ENCODE measurements at places on chromosomes 12 and 14.

DNA sequence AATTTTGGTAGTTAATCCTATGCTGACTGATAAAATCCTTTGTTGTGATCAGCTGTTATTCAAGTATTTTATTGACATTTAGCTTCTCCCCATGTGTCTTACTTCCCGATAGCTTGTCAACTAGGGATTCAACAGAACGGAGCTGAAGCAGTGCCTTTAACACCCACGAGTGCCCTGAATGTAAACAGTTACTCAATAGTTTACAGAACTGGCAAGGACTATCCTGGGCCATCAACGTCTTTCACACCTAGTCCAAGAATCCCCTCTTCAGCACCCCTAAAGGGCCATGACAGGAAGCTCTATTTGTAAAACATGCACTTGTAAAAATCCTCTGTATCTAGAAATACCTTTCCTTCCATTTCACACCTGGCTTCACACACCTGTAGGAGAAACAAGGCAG, 45.3 kb downstream of the SETD3 start:
- DNase-seq = no peak

DNA sequence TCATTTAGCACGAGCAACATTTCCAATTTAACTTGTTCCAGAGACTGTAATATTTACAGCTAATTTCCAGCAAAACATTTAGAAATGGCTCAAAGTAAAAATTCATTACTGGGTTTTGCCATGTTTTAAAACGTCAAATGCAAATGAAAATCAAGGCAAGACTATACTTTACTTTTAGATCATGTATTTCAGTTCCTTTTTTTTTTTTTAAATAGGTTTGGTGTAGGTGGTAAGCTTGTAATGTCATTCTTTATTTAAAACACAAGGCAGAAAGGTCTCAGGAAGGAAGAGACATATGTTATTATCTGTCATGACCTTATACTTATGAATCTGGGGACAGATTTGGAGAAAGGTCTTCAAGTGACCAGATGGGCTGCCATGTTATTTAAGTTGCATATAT, 54.1 kb downstream of the GRIP1 start:
- DNase-seq = no peak

DNA sequence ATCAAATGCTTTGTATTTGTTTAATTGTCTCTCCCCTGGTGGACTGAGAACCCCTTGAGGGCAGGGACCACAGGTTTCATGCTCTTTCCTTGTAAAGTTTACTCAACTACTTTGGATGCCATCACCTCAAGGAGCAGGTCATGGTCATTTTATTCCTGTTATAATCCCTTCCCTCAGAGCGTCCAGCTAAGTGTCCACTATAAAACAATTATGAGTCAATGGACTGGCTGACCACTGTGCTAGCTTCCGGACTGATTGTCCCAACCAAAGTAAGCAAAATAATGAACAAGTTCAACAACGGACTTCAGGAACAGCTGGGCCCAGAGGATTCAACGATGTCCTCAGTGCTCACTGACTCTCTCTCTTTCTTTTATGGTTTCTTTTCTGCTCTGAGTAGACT, 18.2 kb downstream of the AK7 start:
- no peak for DNase-seq

DNA sequence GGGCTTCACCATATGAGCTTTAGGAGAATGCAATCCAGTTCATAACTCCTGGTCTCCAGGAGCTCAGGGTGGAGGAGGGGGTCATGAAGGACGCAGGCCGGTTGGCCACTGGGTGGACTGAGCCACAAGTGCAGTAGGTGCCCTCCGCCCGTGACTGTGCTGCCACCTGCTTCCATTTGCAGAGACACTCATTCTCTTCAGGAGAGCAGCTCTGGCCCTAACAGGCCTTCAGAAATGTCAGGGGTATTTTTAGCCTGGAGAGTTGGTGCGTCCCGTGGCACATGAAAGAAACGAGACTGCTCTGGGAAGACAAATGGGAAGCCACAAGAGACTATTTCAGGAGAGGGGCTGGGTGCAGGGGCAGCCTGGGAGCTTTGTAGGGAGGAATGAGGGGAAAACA, 74.6 kb upstream of the MYL2 start:
- DNase-seq = no peak

DNA sequence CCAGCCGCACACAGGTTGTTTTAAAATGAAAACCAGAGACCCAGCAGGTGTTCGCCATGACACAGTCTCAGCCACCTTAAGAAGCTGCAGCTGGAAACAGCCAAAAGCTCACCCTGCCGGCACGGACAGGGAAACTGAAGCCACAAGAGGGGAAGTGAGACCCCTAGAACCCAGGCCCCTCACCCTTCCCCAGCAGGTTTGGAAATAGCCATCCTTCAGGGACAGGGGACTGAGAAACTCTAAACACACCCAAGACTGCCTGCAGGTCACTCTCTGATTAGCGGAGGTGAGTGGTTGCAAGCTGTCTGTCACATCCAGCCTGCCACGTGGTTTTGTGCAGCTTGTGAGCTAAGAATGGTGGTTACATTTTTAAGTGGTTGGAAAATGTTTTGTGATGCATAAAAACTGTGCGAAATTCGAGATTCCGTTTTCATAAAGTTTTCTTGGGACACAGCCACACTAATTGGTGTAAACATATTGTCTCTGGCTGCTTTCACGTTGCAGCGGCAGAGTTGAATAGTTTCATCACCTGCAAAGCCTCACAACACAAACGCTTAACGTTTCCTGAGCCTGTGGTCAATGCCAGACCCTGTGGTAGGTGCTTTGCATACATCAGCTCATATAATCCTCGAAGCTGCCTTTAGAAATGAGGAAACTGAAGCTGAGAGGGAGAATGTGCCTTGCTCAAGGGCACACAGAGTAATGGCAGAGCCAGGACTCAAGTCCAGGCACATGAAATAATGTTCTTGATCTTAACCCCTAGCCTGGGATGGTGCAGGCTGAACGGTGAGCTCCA, 1.7 kb upstream of the SELPLG start:
- DNase-seq = no peak

DNA sequence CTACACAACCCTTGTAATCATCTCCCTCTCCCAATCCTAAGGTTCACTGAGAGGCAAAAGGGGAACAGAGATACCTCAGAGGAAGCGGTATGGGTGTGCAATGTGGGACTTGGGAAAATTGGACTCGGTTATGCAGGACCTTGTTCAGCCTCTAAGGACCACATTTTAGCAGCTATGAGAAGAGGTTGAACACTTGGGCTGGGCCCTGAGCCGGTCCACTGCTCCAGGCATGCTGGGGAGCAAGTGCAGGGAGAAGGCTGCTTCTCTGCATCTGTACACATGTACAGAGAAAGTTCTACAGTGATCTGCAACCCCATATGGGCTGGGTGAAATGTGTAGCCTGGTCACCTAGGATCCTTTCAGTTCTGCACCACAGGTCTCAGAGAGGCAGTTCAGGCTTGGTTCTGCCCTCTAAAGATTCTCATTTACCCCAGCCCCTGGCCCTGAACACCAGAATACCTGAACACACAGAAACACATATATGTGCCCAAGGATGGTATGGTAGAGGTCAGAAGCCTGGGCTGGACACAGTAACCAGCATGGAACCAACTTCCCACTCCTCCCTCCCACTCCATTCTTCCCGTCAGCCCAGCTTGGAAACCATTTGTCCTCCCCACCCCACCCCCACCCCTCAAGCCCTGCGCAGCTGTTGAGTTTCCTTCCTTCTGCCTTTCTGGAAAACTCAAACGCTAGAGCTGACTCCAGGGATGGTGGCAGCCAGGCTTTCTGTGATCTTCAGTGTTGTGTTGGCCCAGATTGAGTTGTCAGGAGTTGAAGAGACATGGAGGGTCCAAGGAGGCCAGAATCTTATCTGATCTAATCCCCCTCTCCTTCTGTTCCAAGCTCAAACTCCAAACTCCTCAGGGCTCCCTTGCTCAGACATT, 10.4 kb downstream of the HOXC5 start:
- no peak for DNase-seq

GRCh38 chr12:124107351-124107750, 134.3 kb downstream of the ZNF664 start:
- no peak for DNase-seq

GRCh38 chr12:124456652-124457152, 110.7 kb downstream of the NCOR2 start:
- DNase-seq = no peak

DNA sequence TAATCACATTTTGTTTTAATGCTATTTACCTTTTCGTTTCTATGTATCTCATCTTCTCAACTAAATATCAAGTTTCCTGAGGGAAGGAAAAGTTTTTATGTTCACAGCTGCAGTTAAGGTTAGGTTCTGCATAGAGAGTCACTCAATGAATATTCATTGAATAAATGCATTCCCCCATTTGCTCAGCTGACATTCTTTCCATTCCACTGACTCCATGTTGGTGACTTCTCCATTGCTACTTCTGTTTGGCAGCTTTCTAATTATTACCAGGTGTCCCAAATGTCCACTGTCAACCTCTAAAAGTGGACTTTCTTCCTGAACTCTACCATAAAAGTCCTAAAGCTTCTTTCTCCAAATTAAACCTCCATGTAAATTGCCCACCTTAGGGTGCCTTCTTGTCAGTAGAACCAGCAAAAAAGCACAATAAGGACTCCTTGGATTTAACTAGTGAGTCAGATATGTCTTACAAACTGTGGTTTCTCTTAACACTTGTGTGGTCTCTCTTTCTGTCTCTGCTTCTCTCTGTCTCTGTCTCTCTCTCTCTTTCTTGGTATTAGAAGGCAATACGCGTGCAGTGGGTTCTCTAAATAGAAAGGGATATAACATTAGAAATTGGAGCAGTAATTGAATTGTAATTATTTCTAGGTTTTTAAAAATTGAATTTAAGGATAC, 85.9 kb downstream of the TMEM117 start:
- no peak for DNase-seq

DNA sequence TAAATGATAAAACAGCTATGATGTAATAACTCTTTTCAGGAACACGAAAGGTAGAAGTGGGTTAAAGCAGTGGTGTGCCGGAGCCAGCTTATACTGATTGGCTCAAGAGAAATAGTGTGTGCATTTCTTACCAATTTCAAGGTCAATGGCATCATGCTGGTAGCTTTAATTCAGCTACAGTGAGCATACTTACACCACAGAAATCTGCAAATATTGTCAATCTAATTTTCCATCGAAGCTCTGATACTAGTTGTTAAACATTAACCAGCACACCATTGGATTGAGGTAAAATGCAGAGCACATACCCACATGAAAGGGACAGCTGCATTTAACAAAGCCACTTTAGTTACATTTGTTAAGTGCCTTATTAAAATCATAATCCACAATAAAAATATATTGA, 225.7 kb downstream of the KCNC2 start:
- DNase-seq = no peak

GRCh38 chr14:51507906-51508511, 143.7 kb upstream of the FRMD6 start:
- peak; percentile 82 for DNase-seq

DNA sequence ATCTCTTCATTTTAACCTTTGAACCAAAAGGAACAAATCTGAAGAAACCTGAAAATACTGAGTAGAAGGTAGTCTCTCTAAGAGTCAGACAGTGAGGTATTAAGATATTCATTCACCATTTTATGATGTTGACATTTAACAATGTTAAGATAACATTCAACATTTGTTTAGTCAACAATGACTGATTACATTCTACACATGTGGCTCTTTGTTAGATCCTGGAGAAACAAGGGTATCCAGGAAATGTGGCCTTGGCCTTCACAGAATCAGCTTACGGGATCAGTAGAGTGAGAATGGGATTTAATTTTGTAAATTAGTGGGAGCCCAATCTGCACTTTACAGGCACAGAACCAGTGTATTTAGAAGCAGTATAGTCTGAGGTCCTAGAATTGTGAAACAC, 355.5 kb downstream of the KCNH5 start:
- DNase-seq = no peak

GRCh38 chr12:26696613-26697092, 136.3 kb downstream of the ITPR2 start:
- DNase-seq = no peak

DNA sequence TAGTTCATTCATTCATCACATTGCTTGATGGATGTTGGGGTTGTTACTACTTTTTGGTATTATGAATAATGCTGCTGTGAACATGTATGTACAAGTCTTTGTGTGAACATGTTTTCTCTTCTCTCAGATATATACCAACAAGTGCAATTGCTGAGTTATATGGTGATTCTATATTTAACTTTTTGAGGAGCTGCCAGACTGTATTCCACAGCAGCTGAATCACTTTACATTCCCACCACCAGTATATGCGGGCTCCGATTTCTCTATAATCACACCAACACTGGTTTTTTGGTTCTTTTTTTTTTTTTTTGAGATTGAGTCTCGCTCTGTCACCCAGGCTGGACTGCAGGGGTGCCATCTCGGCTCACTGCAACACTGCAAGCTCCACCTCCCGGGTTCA, 22.2 kb upstream of the PLEKHG6 start:
- DNase-seq = no peak

DNA sequence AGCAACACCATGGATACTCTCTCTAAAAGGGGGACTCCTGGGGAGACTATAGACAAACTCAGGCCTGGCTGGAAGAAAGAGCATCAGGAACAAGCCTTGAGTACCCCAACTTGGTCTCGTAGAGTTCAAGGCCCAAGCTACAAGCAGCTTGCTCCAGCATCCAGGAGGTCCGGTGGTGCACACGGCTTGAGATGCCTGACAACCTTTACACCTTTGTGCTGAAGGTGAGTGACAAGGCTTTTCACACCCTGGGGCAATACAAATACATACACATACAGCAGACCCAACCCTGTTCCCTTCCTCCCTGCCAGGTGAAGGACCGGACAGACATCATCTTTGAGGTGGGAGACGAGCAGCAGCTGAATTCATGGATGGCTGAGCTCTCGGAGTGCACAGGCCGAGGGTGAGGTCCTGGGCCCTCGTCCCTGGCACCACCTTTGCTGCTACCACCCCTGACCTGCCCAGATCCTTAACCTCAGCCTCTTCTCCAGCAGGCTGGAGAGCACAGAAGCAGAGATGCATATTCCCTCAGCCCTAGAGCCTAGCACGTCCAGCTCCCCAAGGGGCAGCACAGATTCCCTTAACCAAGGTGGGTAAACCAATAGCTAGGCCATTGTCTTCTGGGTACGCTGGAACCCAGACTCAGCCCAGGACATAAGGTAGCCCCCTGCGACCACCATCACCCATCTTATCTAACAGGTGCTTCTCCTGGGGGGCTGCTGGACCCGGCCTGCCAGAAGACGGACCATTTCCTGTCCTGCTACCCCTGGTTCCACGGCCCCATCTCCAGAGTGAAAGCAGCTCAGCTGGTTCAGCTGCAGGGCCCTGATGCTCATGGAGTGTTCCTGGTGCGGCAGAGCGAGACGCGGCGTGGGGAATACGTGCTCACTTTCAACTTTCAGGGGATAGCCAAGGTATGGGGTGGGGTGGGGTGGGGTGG, 41.2 kb downstream of the SH2B3 start:
- DNase-seq = no peak

All from globus pallidus (tissue), 1 donor.